Endothelial cell (in vitro differentiated cells): ENCODE measurements at places on chromosomes 2 and 18.

DNA sequence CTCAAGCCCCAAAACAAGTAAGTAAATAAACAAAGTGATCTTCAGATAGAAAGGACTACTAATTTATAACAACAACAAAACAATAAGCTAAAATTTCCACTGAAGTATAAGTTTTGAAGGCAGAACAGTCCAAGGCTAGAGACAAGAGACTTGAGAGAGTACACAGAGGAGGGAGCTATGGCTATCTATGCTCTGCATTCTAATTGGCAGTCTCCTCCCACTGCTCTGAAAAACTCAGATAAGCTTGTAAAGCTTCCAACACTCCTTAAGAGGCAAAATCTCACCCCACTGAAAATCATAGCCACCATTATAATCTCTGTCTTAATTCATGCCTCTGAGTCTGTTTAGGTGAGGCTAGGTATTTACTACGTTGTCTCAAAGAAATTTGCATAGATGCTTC is 714.6 kb upstream of the LRATD1 start:
- DNase-seq, result no peak

- no peak for DNase-seq
Observed at GRCh38 chr2:183078163-183078463, 434 bp upstream of the DUSP19 start.

GRCh38 chr18:66641056-66641455 is 37.2 kb upstream of the CDH19 start:
- DNase-seq, result no peak

- no peak for DNase-seq
Observed at GRCh38 chr18:74541703-74542555, 7.6 kb downstream of the CNDP1 start.

DNA sequence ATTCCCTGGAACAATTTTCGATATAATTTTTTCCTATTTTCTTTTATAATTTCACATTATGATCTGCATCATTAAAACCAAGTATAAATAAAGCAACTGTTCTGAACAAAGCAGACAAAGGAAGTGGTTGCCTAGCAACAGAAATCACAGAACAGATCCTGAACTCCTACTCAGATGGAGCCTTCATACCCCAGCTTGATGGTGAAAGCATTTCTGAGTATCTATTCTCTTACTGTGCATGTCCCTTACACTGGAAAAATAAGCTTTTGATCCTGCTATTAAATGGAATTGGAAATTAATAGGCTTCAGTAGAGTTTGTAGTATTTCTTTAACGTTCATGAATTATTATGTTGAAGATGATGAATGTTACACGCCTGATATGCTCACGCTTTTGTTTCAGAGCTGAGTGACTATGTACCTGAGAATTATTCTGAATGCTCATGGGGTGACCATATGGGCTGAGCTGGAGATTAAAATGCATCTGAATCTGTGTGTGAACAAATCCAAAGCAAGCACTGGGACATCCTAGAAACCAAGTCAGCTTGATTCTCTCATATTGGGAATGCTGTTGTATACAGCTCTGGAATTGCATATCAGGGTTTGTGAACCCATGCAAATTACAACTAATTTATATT is 254.0 kb downstream of the KCNJ3 start:
- DNase-seq, result no peak

DNA sequence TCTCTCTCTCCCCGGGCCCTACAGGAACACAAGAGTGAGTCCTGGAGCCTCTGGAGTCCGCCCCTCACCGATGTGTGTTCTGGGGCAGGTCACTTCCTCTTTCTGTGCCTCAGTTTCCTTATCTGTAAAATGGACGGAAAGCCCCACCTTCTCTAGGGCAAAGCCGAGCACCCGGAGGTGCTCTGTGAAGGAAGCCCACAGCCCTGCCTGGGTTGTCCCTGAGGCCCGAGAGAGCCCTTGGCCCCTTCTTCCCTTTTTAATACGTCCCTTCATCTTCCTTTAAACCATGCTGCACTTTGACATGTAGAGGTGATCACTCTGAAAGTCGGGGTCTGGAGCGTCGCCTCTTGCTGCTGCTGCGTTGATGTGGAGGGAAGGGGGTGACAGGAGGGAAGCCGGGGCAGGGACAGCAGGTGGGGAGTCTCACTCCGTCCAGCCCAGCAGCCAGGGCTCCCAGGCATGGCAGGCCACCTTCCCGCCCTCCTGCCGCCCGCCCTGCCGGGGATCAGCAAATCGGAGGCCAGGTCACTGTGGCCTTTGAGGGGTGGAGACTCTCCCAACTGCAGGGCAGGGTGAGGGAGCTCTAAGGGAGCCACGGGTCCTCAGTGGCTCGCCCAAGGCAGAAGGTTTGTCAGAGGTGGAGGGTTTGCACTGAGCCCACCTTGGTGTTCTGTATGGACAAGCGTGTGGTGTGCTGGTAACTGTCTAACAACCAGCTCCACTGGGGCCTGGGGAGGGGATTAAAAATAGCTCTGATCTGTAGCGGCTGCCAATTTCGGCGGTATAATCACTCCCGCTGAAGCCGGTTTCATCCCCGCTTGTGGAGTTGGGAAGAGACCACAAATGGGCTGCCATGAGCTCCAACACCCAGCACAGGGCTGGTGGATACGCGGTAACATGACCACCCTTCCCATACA is 135.9 kb upstream of the ID2 start:
- peak; percentile 2 for DNase-seq

GRCh38 chr18:47981320-47981719 is 50.9 kb upstream of the SMAD2 start:
- DNase-seq, result no peak

GRCh38 chr2:179020156-179020750 is 29.7 kb downstream of the CCDC141 start:
- DNase-seq, result peak; percentile 62

GRCh38 chr2:56376699-56377665 is 193.2 kb downstream of the CCDC85A start:
- no peak for DNase-seq

DNA sequence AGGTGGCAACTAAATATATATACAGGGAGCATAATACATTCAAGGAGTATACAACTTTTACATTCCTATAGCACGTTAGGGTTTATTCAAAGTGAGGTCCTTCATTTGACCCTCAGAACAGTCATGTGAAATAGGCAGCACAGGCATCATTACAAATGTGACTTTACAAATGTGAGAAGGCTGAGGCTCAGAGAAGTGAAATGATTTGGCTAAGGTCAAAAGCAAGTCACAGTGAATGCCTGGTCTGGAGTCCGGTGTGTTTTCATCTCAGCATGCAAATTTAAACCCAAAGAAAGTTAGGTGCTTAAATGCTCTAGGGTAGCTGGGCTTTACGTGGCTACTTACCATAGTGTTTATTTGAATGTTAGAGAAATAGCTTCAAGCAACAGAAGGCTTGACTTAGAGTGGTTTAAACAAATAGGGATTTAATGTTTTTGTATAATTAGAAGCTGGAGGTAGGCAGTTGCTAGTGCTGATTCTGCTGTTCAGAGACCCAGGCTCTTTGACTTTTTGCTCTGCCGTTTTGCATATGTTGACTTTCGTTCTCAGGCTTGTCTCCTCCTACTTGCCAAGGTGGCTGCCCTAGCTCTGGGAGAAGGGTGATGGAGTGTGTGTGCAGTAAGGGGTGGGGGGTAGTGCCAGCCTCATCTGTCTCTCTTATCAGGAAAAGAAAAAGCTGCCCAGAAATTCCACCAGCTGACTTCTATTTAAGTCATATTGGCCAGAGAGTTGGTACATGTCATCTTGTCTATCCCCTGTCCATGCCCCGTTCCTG is 89.2 kb downstream of the PLCL1 start:
- no peak for DNase-seq

- no peak for DNase-seq
Observed at GRCh38 chr2:172734711-172735581, 699 bp upstream of the RAPGEF4 start.

- peak; percentile 39 for DNase-seq
Observed at GRCh38 chr2:109128616-109129355, at the start of gene SH3RF3. TSS of gene SH3RF3 (plus strand) at chr2:109129205.

GRCh38 chr2:43854671-43855070 is 15.9 kb downstream of the ABCG8 start:
- DNase-seq, result no peak

DNA sequence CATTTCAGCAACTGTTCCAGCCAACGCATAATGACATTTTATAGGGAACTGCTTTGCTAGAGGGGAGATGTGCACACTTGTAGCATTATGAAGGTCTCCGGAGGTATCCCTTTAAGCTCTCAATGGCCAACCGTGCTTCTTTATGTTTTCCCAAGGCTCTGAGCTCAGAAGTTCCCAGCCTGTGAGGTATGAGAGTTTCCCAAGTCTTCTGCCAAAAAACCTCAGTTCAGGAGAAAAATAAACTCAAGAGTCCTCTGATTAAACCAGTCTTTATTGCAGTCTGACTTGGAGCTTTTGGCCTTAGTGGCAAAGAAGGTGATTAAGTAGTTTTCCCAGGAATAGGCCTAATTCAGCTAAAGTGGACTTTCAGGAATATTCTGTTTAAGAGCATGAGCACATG is 35.4 kb upstream of the ZNF532 start:
- no peak for DNase-seq

GRCh38 chr2:143716522-143716921 is 587.3 kb downstream of the ARHGAP15 start:
- no peak for DNase-seq

- DNase-seq, result peak; percentile 58
Observed at GRCh38 chr2:215828528-215829184, 184.7 kb downstream of the MREG start.

DNA sequence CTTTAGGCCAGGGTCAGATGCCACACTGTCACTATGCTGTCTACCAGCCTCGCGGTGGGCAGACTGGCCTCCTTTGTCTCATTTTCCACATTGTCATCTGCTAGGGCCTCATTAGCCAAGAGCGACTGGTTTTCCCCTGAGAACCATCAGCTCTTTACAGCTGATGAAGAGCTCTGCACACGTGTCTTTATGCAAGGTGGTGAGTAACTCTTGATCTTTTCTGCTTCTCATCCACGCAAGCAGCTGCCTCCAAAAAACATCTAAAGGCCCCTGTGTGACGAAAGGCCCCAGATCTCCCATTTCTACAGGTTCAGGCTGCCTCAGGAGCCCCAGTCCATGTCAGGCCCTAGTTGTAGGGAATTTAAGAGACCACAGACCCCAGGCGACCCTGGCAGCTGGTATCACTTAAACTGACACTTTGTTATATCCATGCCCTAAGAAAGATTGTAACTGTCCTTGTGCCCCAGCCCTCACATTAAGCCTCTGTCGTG is 52.9 kb downstream of the DPYSL5 start:
- DNase-seq, result no peak

DNA sequence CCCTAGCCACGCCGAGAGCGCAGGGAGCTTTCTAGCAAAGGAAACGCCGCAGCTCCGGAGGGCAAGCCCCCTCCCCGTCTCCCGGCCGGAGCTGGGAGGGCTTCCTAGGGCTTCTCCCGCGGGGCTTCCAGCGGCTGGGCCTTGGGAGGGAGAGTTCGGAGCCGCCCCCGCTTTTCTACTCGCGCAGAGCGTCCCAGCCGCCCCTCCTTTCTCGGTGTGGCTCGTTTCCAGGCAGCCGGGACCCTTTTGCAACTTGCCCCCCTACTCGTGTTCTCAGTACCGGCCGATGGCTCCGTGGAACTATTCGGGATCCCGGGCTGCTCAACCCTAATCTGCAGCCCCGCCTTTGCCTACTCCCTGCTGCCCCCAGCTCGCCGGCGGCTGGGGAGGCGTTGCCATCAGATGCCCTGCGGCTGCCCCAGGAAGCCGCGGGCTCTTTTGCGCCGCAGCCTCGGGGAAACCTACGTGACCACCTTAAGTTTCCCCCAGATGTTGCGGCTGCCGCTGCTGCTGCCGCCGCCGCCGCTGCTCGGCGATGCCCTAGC is 1.5 kb upstream of the NR4A2 start:
- DNase-seq, result peak; percentile 83

- DNase-seq, result no peak
Observed at GRCh38 chr2:29261003-29261402, 145.8 kb downstream of the CLIP4 start.

DNA sequence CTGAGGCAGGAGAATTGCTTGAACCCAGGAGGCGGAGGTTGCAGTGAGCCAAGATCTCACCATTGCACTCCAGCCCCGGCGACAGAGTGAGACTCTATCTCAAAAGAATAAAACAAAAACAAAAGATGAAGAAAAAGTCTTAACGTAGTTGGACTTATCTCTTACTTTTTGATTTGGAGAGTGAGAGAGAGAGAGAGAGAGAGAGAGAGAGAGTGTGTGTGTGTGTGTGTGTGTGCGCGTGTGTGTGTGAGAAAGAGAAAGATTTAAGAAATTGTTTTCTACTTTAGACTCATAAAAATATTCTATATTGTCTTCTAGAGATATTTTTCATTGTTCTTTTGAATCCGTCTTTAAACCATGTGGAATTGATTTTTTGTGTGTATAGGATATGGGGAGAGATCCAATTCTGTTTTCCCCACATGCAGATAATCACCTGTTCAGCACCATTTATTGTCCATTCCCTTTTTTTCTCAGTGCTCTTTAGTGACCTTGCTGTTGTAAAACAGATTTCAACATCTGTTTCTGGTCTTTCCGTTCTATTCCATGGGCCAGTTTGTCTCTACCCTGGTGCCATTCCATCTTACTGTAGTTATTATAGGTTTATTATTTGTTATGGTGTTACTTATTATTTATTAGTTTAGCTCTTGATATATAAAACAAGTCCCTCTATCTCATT is 53.5 kb downstream of the KCMF1 start:
- no peak for DNase-seq

- DNase-seq, result no peak
Observed at GRCh38 chr2:118548880-118549488, 298.5 kb downstream of the EN1 start.

- DNase-seq, result no peak
Observed at GRCh38 chr18:10289951-10290637, 164.3 kb upstream of the APCDD1 start.

DNA sequence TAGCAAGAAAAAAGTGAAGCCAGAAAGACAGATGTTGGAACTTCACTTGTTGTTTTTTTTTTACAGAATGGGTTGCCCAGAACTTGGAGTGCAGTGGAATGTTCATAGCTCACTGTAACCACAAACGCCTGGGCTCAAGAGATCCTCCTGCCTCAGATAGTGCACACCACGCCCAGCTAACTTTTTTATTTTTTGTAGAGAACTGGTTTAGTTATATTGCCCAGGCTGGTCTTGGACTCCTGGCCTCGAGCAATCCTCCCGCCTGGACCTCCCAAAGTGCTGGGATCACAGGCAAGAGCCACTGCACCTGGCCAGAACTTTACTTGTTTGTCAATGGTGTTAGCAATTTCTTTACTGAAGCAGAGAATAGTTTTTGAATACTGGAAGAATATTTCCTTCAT is 11.9 kb upstream of the ASPRV1 start:
- no peak for DNase-seq

DNA sequence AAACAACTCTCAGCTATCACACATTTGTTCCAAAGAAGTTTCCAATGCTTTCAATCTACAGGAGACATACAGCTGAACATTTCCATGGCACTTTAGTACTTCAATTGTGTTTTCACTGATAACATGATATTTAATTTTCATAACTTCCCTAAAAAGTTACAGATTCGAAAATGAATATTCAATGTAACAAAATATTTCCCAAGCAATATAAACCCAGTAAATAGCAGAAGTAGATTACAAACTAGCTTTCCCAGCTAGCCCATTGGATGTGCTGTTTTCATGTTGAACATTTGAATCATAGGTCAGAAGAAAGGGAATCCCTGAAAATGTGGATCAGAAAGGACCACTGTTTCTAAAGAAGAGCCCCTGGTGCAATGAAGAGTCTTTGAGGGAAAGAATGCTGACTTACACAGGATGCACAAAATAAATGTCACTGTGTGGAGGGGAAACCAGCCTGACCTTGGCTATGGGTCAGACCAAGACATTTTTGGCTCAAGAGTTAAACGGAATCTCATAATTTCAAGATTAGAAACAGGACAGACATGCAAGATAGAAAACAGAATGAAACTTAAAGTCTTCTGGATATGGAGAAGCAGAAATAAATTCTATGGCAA is 22.5 kb downstream of the CYTIP start:
- no peak for DNase-seq

GRCh38 chr2:3117650-3118216 is 259.9 kb downstream of the EIPR1 start:
- no peak for DNase-seq
